ENCODE measurements at places on chromosomes 5 and 9. TPM values are rescaled to one million over a fixed set of nuclear protein-coding genes. Genes with fewer than 3 reads are reported as not detected.

Gene PHYHD1
- 10.9 TPM for total RNA-seq

DNA sequence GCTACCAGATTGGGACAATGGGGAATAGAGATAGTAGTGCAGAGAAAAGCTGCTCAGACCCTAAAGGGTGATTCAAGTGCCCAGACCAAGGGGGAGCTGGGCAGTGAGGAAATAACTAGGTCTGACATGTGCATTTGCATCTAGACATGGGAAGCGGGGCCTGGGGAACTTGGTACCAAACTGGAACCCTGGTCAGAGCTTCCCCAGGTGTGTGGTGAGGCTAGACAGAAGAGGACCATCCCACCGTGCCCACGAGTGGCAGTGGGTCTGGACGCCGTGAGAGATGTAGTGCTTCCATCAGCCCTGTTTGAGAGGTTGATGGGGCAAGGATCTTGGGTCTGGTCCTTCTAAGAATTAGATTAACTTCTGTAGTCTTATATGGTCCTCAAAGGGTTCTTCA lies 7.6 kb downstream of the TMEM8B start:
- no peaks in the 10 kb centered on the region for H3K36me3 ChIP-seq
- no peak overlapping the region for H3K27ac ChIP-seq
- no peak overlapping the region for H3K4me3 ChIP-seq
- no peak for DNase-seq
- no peaks in the 10 kb centered on the region for H3K27me3 ChIP-seq

GRCh38 chr9:115627511-115627910 lies 509.6 kb upstream of the TNC start:
- no peak for DNase-seq
- no peak overlapping the region for H3K4me3 ChIP-seq
- H3K27me3 ChIP-seq, result no peaks in the 10 kb centered on the region
- H3K36me3 ChIP-seq, result no peaks in the 10 kb centered on the region
- H3K4me1 ChIP-seq, result no peaks in the 10 kb centered on the region

DNA sequence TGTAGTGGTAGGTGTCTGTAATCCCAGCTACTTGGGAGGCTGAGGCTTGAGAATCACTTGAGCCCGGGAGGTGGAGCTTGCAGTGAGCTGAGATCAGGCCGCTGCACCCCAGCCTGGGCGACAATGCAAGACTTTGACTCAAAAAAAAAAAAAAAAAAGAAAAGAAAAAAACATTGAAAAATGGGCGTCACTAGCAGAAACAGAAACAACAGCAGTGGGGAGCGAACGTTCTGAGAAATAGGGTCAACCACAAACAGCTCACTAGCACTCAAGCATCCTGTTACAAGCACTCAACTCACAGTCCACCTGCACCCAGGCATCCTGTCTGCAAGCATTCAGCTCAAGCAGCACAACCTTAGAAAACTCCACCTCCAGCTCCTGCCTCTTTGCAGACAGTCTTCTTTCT lies 17.2 kb downstream of the TRIM14 start:
- DNase-seq, result peak; percentile 93
- peaks cover 100% of the 10 kb centered on the region for H3K4me1 ChIP-seq
- H3K36me3 ChIP-seq, result no peaks in the 10 kb centered on the region
- H3K4me3 ChIP-seq, result no peak overlapping the region

- no peaks in the 10 kb centered on the region for H3K36me3 ChIP-seq
- no peak for DNase-seq
- peaks cover 72% of the 10 kb centered on the region for H3K4me1 ChIP-seq
Observed at GRCh38 chr9:136762915-136763648, 1.2 kb downstream of the LCN15 start.

GRCh38 chr9:92988215-92988768 lies 41.0 kb downstream of the FGD3 start:
- H3K36me3 ChIP-seq, result peaks cover under 1% of the 10 kb centered on the region
- no peaks in the 10 kb centered on the region for H3K27me3 ChIP-seq
- peaks cover 78% of the 10 kb centered on the region for H3K4me1 ChIP-seq
- no peak overlapping the region for H3K27ac ChIP-seq

DNA sequence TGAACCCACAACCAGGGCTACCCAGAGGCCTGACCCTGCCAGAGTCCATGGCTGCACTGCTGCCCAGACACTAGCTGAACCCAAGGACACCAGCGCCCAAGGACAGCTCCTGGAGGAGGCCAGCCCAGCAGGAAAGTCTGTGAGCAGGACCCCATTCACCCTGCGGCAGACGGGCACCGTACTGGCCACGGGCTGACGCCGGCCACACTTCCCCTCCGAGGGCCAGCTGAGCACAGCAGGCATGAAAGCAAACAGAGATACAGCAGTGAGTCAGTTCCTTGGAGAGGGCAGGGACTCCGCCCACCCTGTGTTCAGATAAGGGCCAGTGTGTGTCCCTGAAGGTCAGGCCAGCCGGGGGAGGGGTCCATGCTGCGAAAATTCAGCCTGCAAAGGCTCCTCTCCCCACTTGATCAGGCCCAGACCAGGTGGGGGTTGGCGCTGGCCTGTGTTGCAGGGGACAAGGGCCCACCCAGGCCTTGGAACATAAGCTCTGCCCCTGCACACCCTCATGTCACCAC lies 3.2 kb downstream of the RNF208 start:
- peaks cover 11% of the 10 kb centered on the region for H3K36me3 ChIP-seq
- H3K27ac ChIP-seq, result peak overlapping the region; percentile 50
- no peak for DNase-seq
- H3K4me1 ChIP-seq, result peaks cover 59% of the 10 kb centered on the region
- no peak overlapping the region for H3K4me3 ChIP-seq

DNA sequence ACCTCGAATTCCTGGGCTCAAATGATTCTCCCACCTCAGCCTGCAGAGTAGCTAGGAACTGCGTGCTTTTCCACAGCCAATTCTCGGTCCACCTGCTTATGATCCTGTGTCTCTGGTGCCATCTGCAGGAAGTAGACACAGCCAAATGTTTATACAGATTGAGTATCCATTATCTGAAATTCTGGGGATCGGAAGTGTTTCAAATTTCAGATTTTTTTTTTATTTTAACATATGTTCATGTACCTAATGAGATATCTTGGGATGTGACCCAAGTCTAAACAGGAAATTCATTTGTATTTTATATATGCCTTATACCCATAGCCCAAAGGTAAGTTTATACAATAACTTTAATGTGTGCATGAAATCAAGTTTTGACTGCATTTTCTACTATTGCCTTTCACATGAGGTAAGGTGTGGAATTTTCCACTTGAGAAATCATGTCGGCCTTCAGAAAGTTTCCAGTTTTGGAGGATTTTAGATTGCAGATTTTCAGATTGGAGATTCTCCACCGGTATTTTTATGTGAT lies 89.5 kb downstream of the ESM1 start:
- H3K27me3 ChIP-seq, result no peaks in the 10 kb centered on the region
- peaks cover 16% of the 10 kb centered on the region for H3K4me1 ChIP-seq
- H3K36me3 ChIP-seq, result no peaks in the 10 kb centered on the region
- no peak overlapping the region for H3K4me3 ChIP-seq
- H3K27ac ChIP-seq, result no peak overlapping the region

GRCh38 chr5:111545031-111545430 lies 32.7 kb upstream of the STARD4 start:
- no peak overlapping the region for H3K4me3 ChIP-seq
- no peaks in the 10 kb centered on the region for H3K27me3 ChIP-seq
- no peaks in the 10 kb centered on the region for H3K36me3 ChIP-seq
- H3K4me1 ChIP-seq, result no peaks in the 10 kb centered on the region
- no peak for DNase-seq

- DNase-seq, result no peak
- peak overlapping the region; percentile 92 for H3K27ac ChIP-seq
- H3K36me3 ChIP-seq, result no peaks in the 10 kb centered on the region
- H3K4me3 ChIP-seq, result peak overlapping the region; percentile 13
- peaks cover 46% of the 10 kb centered on the region for H3K4me1 ChIP-seq
Observed at GRCh38 chr5:160271836-160272235, 40.5 kb downstream of the CCNJL start.

All from spleen (tissue), 13 donors.